ENCODE measurements at places on chromosomes 4 and X.

DNA sequence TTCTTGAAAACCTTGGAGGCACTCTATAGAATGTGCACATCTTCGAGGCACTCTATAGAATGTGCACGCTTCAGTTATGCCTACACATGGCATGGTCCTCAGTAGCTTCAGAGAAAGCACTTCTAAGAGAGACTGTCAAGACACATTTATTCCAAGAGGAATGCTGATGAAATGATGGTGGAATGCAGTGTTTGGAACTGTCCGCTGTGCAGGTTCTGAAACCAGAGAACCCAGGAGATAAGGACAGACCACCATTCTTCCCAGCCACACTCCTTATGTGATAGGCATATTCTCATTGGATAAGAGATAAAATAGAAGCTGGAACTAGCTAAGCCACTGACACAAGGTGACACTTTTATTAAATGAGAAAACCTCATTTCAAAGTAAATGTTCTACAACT, 263.3 kb downstream of the NLGN4X start:
- DNase-seq: no peak

- no peak for DNase-seq
Measured at GRCh38 chr4:3434881-3435685, 6.7 kb upstream of the HGFAC start.

DNA sequence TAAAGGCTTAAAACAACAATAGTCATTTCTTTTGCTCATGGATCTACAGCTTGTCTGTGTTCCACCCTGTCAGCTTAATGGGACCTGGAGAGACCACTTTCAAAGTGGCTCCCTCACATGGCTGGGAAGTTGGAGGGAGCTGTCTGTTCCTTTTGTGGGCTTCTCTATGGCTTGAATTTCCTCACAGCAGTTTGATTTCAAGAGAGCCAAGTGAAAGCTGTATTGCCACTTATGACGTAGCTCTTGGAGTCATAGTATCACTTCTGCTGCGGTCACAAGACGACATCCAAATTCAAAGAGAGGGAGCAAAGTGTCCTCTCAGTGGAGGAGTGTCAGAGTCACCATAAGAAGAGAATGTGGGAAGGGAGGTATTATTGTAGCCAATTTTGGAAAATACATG, 22.7 kb upstream of the ACSL1 start:
- no peak for DNase-seq

- DNase-seq: no peak
Measured at GRCh38 chr4:69057620-69058409, 38.5 kb upstream of the UGT2B7 start.

DNA sequence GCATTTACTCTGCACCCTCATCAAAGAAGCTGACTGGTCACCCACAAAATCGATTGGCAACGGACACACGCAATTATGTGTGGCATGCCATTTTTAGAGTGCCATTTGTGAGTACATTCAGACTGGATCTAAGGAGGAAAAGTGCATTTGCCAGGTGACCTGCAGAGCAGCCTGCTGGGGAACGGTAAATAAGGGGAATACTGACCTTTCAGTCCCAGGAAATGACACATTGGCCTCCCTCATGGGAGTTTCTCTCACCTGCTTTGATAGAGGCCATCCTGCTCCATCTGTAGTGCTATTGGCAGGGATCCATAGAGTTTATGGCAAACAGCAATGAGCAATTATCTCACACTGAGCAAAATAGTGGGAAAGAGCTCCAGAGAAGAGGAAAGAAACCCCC, 127.8 kb downstream of the DDX53 start:
- DNase-seq: no peak

DNA sequence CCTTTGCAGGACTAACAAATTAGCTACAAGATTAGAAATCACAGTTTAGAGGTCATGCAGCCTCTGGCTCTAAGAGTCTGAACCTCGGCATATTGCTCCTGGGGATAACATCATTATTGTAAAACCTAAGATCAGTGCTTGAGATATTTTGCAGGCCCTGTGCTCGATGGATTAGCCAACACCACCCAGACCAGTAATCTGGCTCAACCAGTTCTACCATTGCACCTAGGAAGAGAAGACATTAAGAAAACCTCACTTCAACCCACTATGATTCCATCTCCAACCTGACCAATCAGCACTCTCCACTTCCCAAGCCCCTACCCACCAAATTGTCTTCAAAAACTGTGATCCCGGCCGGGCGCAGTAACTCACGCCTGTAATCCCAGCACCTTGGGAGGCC, 43.6 kb downstream of the WFS1 start:
- DNase-seq: peak; percentile 7
